SJSA1 (cell line): ENCODE measurements at places on chromosomes 6 and 20. TPM values are rescaled to one million over a fixed set of nuclear protein-coding genes. Genes with fewer than 3 reads are reported as not detected.

- DNase-seq, result no peak
Observed at GRCh38 chr20:17505636-17506517, 25.3 kb downstream of the BFSP1 start.

- DNase-seq, result no peak
Observed at GRCh38 chr6:112431803-112432202, 84.7 kb downstream of the RFPL4B start.

- DNase-seq, result no peak
Observed at GRCh38 chr6:135286962-135287538, 105.9 kb downstream of the MYB start.

DNA sequence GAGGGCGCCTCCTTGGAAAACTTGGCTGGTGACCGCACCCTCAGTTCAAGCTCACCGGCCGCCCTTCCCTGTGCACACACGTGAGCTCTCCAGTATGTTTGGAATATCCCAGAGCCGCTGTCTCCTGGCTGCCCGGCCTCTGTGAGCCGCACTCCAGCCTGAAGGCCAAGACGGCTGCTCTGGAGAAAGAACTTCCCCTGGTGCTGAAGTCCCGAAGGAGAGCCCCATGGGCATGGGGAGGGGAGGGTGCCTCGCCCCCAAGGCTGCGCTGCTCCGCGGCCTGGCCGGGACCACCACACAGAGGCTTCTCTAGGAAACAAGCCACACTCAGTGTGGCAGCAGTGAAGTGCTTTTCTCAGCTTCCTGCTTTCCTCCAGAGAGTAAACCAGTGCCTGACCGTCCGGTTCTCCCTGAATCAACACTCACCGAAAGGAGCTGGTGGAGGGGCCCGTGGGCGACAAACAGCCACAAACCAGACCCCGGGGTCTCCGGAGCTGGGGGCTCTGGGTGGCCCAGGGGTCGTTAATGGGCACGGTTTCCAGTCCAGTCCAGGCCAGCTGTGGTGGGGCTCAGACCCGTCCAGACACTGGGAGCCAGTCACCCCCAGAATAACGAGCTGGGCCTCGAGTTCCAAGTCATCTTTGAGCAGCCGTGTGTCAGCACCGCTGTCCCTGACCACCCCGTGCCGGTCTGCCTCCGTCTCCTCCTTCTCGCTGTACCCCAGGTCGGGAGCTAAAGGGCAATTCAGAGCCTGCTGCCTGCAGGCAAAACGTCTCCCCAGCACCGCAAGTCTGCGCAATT is 87.4 kb upstream of the BHLHE23 start:
- DNase-seq, result no peak

DNA sequence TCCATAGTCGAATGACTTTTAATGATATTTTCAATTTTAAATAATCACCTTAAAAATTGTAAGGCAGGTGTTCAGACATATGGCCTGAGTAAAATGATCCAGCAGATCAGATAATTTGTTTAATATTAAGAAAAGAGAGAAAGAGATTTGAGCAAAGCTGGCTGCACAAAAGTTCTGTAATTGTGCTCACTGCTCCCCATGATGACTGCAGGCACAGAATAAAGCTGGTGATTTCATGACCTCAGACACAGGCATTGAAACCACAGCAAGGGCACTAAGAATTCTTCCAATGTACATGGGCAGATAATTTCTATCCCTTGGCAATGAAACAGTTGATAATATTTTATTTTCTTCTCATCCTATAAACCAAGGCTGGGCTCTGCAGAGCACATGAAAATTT is 553.1 kb downstream of the NKAIN2 start:
- no peak for DNase-seq

DNA sequence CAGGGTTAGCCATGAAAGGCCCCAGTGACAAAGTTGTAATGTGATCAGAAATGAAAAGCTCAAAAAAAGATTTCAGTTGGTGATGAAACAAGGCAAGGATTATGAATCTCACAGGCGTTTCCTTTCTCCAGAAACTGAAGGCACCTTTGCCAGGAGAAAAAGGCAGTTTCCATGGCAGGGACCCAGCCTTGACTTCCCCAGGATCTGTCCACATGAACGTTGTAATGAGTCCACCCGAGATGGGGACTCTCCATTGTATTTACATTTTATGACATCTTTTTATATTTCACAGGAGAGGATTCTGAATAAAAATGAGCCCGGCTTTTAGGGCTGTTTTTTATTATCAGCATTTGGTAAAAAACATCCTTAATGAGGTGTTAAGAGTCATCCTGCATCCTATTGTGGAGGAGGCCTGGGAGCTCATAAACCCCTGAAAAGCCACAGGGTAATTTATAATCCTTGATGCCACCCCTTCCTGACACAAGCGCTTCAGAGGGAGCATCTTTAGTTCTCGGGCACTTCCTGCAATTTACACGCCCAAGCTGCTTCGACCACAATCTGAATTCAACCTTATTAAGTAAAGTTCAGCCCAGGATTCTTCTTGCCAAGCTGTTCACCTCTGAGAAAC is 74.1 kb upstream of the SALL4 start:
- DNase-seq, result no peak

MSH5 gene
- 3.9 and 16.7 TPM in 2 replicates for total RNA-seq

HAO1 gene
- total RNA-seq, result not detected in 2 replicates
